ENCODE measurements at places on chromosomes 7 and 10.

- DNase-seq: no peak
Observed at GRCh38 chr7:371779-372545, 82.0 kb downstream of the FOXL3 start.

DNA sequence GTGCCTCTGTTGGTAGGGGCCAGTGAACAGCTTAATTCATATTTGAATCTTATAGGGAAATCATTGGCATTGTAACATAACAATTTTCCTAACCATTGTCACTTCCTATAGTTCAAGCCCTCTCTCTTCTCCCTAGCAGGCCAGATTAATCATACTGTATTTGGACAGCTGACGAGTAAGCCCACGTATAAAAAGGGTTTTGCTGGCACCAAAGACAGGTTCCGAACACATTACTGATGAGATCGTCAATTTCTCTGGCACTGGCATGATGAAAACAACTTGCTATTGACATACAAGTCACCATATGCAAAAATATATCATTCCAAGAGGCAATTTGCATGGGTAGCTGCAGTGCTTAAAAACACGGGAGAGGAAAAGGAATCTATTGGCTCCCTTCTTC, 891.1 kb upstream of the AUTS2 start:
- DNase-seq: no peak

DNA sequence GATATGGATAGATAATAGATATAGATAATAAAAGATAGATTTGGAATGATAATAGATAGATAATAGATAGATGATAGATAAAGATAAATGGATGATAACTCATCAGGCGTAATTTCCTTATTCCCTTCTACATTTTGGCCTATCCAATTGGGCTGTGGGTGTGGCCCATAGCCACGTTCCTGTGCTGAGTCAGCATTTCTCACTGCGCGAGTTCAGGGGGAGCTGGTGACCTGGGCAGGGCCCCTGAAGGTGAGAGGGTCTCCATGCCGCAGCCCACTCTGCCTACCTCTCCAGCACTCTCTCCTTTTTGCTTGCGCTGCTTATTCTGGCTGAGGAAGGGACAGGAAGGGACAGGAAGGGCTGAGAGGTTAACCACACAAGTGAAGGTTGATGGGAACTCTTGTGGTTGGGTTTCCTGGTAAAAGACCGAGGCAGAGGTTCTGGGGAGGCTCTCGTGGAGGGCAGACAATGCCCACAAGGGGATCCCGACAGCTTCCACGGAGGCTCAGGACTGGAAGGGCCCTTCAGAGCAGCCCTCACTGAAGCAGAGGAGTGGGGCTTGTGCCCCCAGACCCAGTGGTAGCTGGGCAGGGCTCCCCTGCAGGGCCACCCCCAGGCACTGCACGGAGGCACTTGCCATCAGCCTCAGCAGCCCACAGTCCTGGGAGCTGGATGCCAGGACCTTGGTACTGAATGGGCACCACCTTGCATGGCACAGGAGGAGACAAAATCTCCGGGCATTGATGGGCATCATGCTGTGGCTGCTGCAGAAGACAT, 247.3 kb upstream of the PITRM1 start:
- DNase-seq: peak; percentile 32

DNA sequence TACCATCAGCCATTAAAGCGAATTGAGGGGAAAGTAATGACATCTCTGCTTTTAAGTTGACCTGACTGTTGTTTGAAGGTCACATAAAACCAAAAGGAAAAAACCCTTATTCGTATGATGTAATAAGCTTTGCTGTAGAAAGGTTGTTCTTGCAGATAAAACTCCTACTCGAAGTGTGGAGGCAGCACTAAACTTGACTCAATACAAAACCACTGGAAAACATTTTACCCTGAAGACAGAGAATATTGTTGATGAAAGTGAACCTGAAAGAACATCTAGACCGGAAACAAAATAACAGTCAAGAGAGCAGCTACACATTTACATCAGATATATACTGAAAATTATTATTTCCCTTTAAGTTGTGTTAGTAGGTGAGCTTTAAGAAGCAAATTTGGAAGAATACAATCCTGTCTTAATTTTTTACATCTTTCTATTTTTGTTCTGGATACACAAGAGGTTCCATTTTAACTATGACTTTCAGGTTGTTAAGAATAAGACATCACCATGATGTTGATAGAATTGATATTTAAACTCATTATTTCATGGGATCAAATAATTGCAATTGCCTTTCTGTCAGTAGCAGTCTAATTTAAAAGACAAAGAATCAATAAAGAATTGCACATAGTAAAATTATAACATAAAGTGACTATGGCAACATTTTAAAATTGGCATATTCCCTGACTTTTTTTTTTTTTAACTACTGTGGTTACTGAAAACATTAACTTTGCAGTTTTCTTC, 6.4 kb downstream of the ETV1 start:
- no peak for DNase-seq

DNA sequence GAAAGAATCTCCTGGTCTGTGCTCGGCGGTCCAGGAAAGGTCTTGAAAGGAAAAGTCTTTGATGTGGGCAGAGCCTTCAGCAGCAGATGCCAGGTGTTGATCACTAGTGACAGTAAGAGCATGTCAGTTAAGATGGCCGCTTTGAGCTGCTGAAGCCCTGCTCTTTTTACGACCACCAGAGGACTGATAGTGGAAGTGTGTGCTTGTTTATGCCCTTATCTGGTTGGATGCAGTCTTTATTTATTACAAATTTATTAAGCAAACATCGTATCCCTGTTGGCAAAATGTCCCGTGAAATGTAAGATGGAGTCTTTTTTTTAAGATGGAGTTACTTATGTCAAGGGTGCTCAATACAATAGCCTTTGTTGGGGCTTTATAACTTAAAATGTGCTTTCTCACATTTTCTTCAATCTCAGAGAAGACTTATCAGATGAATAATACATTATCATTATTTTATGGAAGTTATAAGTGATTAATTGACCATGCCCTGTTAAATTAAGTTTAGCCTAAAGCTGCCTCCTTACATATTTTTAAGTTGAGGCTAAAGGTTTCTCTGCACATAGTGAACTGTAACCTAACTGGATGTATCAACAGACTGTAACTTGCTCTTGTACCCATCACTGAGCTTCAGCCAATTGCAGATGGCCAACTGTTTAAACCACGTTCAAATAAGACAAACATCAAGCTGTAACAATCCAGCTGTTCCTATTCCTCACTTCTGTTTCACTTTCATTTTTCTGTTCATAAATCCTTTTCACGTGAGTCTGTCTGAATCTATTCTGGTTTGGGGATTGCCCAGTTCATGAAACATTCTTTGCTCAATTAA, 97.4 kb upstream of the PIK3CG start:
- DNase-seq: peak; percentile 16

GRCh38 chr7:44852590-44852989, 4.7 kb upstream of the H2AZ2 start:
- no peak for DNase-seq

DNA sequence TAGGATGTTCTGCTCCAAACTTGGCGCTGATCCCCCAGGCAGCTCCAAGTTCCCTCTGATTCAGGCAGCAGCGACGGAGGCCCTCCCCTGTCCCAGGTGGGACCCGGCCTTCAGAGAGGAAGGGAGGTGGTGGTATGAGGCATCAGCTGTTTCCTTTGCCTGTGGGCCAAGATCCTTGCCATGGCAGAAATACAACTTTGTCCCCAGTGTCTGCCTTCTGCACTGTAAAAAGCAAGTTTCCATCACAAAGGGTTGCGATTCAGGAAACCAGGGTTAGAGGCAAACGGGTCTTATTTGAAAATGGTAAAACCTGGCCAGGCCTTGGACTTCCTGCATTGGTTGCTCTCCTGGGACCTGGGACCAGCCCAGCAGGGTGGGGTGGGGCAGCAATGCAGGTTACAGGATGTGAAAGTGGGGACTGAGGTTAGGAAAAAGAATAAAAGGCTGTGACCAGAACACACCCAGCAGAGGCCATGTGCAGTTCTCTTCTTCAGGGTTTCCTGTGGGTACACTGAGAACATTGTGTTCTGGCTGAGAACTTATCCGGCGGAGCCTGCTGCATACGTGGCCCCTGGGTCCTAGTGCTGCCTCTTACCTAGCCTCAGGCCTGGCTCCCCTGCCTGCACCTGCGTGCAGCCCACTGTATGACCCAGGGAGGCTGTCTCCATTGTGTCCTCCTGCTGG, 25.1 kb upstream of the DDIT4 start:
- peak; percentile 79 for DNase-seq

DNA sequence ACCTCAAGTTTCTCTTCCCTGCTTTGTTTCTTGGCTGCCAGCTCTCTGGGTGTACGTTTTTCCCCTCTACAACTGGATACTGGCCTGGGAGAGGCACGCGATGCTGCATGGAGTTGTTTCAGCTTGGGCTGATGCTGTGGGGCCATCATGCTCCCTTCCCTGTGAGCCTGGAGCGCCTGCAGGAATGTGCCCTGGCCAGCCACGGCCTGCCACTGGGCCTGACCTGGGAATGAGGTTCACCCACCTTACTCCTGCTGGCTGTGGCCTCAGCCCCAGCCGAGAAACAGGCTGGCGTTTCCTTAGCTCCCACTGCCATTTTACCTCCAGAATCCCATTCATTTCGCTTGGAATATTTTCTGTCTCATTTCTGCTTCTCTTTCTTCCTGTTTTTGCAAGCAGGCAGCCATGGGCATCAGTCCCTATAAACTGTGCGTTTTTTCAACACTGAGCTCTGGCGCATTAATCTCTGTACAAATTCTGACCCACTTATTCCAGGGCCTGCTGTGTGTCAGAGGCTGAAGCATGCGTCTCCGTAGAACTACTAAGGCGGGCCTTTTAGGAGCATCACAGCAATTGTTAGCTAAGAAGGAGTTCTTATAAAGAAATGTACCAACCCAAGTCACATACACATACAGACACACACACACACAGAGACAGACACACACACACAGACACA, 57.9 kb downstream of the GATA3 start:
- no peak for DNase-seq

GRCh38 chr7:72101444-72101843, 310.7 kb downstream of the CALN1 start:
- DNase-seq: no peak

DNA sequence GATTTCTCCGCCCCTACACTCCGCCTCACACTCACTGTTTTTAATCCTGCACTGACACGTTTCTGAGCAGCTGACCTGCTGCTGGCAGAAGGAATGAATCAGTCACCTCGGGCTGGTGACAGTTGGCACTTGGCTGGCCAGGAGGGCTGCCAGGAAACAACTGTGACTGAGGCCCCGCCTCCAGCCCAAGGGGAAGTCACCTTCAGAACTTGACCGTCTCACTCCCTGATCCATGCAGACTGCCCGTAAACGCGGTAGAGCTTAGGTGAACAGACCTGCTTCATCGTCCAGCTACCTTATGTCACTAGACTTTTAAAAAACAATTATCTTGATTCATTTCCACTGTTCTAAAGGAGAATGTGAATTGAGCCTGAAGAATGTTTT, 107.5 kb downstream of the DOCK1 start:
- DNase-seq: no peak

DNA sequence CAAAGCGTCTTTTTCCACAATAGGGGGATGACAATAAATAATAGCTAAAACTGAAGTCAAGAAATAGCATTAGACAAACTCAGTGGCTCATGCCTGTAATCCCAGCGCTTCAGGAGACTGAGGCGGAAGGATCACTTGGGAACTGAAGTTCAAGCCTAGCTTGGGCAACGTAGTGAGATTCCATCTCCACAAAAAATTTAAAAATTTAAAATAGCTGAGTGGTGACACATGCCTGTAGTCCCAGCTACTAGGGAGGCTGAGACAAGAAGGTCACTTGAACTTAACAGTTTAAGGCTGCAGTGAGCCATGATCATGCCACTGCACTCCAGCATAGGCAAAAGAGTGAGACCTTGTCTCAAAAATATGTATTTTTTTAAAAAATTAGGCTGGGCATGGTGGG, 107.9 kb downstream of the AKR1D1 start:
- DNase-seq: no peak

DNA sequence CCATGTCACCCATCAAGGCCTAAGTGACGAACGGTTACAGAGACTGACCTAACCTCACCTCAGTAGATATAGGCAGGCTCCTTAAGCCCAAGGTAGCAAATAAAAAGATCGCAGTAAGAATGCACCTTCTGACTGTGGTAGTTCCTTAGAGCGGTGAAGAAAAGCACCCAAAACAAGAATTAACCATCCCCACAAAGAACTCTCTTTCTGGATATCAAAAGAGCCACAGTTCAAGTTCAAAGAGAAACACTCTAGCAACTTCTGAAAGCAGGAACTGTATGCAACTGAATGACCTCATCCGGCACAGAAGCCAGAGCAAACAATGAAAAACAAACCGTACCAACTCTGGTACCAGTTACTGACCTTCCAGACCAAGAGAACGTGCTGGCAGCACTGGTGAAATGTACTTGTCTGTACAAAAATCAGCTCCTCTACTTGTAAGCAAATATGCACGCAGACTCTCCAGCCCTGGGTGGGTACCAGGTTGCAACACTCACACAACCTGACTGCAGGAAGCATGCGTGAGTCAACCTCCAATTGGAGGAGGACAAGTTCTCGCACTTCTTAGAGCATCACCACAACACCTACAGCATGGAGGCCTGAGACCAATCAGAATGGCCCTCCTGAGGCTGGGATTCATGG, 202.7 kb downstream of the FAM107B start:
- DNase-seq: peak; percentile 74

- no peak for DNase-seq
Observed at GRCh38 chr7:98240961-98241673, 10.9 kb downstream of the TECPR1 start.

DNA sequence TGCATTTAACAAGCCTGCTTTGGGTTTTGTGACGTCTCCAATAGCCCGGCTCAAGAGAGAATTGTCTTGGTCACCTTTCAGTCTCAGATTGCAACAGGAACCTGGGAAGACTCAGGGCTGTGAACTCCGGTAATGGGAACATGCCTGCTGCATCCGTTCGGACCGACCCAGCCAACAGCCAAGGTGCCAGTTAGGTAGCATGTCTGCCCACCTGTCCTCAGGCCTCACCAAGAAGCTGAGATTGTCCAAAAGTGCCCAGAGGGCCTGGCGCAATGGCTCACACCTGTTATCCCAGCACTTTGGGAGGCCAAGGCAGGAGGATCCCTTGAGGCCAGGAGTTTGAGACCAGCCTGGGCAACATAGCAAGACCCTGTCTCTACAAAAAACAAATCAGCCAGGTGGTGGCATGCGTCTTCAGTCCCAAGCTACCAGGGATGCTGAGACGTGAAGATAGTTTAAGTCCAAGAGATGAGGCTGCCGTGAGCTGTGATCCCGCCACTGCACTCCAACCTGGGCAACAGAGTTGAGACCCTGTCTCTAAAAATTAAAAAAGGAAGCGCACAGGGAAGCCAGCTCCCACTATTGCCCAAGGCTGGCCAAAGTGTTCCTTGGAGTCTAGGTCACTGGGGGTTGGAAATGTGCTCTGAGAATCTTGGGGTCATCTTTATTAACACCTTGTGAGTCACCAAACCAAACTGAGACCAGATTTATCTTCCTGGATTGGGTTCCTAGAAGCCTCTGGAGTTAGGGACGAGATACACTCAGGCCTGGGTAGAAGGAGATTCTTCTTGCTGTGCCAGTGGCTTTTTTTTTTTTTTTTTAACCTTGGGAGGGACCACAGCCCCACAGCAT, 26.9 kb downstream of the BAG3 start:
- no peak for DNase-seq

- no peak for DNase-seq
Observed at GRCh38 chr7:51901489-51901840, 584.9 kb upstream of the COBL start.

All from CD4-positive, alpha-beta T cell treated with Interleukin-2 at 100 ng/mL for 4 hours (primary cell).